Suprapubic skin (tissue), 4 donors: ENCODE measurements at places on chromosomes 11 and 22.

- peak; percentile 64 for DNase-seq
These were observed 414.9 kb downstream of the TBC1D22A start for GRCh38 chr22:47177334-47177815.

DNA sequence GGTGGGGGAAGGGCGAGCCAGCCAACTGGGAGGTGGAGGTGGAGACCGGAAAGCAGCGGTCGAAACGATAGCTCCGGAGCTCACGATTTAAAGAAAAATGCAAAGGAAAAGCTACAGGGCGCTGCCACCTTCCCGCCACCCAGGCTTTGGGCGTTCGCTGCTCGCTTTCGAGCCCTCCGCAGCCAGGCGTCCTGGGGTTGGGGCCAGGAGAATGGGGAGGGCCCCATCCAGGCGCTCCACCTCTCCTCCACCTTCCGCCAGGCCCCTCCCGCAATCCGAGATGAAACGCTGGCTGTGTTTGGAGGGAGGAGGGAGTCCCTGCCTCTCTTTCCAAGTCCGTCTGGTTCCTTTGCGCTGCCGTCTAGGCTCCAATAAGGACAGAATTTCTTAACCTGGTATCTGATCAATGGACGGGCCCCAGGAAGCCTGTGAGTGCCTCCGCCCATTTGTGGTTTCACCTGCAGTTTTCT lies 483 bp upstream of the ABTB2 start:
- no peak for DNase-seq

GRCh38 chr11:3205261-3206155 lies 13.1 kb downstream of the MRGPRG start:
- no peak for DNase-seq

GRCh38 chr11:118251858-118252652 lies at the start of gene MPZL3:
Gene MPZL3 (minus strand): TSS chr11:118252365. CDS start chr11:118252294, 71 bp downstream.
- peak; percentile 84 for DNase-seq

DNA sequence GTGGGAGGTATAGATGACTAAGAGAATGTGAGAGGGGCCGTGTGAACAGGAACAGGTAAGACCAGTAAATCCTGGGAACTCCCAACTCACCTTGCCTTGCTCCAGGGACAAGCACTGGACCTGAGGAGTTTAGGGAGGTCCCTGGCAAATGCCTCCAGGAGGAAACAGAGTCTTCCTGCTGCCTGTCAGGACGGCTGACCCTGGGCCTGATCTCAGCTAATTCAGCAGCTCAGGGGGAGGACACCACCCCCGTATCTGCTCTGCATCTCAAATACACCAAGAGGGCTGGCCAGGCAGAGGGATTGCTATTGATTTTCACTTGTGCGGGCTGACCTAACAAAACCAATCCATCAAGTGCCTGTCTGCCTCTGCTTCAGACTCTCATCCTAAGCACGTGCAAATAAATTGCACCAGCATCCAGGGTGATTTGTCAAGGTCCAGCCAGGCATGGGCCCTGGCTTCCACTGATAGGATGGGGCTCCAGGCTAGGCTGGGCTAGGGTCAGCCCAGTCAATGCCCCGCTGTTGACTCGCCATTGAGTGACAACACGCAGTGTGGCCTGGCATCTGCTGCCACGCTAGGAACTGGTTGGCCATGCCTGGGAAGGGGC lies 20.3 kb downstream of the UQCR10 start:
- DNase-seq: no peak

DNA sequence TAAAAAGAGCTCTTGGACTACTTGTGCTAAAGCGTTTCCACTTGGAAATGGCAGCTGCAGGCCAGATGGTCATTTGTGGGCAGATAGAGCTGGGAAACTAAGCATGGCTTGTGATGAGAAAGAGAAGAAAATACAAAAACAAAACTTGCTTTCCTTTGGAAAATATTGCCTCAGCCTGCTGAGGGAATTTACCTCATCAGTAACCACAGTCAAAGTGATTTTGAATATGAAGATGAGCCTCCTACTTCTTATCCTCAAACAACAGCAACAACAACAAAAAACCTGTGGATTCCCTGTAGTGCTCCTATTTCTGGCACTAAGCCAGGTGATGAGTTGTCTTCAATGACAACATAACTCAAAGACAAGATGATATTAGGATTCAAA lies 62.7 kb upstream of the FIBIN start:
- DNase-seq: no peak

DNA sequence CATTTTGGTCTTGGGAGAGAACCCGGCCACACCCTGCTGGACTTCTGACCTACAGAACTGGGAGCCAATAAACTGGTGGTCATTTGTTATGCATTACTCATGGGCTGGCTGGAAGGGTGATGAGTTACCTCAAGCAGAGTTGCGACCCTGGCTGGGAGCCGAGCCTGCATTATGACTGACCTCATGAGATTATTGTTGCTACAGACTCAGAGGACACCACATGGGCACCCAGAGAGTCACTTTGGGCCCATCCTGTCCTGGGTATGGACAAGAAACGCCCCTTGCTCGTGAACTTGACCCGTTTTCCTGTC lies 531.7 kb downstream of the TBC1D22A start:
- peak; percentile 78 for DNase-seq

DNA sequence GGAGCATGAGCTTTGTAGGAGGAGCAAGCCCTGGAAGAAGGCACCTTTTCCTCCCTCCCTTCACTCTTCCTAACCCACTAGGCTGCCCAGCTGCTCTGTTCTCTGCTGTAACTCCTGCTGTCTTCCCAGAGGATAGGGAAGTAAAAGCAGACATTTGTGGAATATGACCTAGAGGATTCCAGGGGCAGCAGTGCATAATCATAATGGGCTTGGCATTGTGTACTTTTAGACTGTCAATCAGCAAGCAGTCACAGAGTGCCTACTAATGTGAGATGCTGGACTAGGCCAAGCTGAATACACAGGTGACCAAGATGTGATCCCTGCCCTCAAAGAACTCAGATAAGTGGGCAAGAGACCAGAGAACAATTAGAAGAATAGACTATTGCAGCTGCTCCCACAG lies 133.0 kb downstream of the NAV2 start:
- DNase-seq: no peak

DNA sequence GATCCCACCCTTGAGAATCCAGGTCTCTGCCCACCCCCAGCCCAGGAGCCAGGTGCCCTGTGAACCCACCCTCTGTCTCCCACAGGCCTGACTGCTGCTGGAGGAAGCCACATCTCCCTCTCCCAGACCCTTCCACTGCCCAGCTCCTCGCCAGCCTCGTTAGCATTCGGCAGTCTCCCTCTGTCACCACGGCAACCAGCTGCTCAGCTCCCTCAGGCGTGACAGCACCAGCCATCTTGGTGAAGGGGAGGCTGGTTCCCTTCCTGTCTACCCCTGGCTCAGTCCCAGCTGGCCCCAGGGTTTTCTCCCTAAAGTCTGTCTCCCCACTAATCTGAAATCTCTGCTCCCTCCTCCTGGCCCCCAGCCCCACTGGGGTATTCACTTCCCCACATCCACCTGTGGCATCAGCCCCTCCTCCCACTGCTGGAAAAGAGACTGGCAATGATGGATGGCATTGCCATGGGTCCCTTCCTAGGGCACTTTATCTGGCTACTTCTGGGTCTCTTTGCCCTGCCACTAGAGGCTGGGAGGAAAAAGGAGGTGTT lies 28.1 kb downstream of the NRXN2 start:
- DNase-seq: no peak

- DNase-seq: no peak
These were observed 8.9 kb downstream of the TRPC6 start for GRCh38 chr11:101574886-101575285.

DNA sequence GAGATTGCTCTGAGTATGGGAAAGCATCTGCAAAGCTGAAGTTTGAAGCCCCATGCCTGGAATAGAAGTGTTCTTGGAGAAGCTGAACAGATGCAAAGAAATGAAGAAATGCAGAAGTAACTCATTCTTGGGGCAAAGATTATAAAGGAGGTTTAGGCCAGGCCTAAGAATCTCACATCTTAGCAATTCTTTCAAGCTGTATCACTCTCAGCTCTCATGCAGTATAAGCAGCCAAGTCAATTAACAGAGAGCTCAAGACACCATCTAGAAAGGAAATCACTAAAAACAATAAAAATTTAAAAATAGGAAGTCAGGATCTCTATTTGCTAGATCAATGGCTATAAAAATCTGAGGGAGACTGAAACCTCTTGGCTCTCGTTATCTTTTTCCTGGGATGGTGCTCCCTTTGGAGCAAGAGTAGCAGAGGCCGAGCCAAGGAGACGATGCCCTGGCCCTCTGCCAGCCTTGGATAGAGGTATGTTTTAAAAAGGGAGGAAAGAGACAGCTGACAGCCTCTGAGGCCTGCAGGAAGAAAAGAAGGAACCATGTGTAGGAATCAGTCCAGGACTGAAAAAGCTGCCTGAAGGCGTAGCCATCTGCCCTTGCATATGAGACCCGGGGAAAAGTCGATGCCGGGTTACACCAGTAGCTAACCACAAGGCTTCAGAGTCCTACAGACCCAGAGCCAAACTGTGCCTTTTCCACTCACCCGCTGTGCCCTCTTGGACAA lies 229.8 kb downstream of the BLID start:
- DNase-seq: peak; percentile 63

DNA sequence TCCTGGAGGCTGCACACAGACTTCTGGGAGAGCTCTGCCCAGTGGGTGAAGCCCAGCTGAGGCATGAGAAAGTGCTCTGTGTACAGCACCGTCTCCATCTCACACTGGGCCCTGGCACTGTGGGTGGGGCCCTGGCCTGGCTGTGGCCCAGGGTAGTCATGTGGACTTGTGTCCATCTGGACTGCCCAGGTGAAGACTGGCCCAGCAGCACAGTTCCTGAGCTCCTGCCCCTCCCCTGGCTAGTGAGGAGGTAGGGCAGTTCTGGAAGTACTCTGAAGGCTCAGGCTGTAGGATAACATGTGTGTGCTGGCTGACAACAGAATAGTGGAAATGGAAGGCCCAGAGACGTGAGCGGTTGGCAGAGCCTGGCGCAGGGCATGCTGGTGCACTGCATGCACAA lies 35.4 kb downstream of the RSPH14 start:
- DNase-seq: no peak

DNA sequence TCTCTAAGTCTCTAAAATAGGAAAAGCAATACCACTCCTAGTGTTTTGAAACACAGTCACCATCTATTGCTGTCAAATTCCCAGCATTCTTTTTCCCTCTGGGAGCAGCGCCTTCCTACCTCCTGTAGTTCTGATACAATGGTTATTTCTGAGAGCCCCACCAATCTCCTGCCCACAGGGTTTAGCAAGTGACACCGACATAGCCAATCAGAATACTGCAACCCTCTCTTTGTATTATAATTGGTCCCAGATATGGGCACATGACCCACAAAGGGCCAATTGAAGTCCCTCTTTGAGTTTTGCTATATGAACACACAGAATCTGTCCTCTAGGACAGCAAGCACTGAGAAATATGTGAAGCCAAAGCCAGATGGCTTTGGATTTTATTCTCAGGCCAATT lies 16.9 kb upstream of the ARHGAP42 start:
- DNase-seq: no peak

DNA sequence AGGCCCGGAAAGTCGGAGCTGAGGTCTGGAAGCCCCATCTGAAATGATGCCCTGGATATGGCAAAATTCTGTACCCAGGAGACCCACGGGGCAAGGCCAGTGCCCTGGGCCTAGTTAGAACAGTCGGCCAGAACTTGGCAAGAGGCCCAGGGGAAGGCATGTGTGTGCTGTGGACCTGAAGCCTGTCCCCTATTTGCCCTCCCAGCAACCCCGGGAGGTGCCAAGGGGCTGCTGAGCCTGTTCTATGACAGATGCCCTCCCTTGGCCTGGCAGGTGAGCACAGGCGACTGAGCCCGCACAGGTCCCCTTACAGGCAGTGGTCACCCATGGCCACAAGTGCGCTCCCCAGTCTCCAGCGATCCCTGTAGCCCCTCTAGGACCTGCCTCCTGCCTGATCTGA lies 51.7 kb downstream of the NAT10 start:
- no peak for DNase-seq

DNA sequence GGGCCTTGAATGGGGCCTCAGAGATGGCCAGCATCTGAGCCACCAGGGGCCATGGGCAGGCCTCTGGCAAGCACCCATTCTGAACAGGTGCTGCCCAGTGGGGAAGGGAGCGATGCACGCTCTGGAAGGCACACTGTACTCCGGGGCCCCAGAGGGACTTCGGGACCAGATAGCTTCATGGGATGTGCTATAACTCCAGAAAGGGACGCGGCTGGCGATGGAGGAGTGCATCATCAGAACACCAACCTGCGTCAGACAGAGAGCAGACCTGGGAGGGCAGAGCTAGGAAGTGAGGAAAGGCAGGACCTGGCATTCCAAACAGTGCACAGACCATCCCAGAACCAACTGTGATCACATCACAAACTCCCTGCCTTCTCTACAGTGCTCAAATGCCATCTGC lies 16.8 kb downstream of the DGCR2 start:
- no peak for DNase-seq

GRCh38 chr11:75969626-75970308 lies 154.8 kb downstream of the UVRAG start:
- no peak for DNase-seq

DNA sequence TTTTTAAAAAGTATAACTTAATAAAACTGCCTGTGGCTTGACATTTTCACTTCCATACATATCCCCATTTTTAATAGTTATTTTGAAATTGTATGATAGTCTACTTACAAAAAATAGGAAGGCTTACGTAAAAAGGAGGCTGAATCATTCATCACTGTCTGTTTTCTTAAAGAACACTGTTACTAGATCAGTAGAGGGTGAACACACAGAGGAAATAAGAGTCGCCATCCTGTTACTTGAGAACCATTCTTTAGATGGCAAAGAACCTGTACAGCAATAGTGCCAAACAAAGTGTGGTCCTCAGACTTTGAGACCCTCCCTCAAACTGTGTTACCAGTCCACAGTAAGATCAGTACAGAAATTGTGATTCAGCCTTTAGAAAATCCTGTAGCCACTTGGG lies 180.7 kb downstream of the PGR start:
- DNase-seq: no peak

DNA sequence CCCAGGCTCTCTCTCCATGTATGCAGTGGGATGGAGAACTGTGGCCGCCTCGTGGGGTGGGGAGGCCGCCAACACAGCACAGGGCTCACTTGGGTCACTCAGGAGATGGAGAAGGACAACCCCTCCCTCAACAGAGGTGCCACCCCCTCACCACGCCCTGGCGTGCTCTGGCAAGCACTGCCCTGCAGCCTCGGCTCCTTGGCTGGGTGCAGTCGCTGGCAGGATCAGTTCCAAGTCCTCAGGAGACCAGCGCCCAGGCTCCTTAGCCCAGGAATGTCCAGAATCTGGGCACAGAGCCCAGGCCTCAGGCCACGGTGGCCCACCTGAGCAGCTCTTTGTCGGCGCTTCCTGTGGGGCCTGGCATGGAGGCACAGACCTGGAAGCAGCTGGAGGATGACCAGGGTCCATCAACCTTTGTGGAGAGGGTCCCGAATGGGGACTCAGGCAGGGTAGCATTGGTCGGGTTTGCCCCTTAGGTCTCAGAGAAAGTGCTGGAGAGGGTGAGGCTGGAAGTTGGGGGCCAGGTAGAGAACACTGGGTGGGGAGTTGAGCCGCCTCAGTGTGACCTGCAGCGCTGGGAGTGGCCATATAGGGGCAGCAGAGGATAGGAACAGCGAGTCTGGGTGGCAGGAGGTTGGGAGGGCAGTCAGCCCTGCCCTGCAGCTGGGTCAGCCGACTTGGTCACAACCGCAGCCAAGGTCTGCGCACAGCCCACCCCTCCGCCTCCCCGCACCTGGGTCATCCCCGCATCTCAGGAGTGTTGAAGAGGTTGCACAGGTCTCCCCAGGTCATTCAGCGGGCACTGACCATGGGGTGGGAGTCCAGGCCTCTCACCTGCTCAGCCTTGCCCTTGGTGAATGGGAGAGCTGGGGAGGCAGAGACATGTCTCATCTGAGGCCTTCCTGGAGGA lies 8.2 kb downstream of the SUSD2 start:
- DNase-seq: peak; percentile 84

- DNase-seq: no peak
These were observed 123.9 kb downstream of the MRTFA start for GRCh38 chr22:40512426-40513136.
